Right atrium auricular region (tissue), 2 donors: ENCODE measurements at places on chromosomes 5 and 9. TPM values are rescaled to one million over a fixed set of nuclear protein-coding genes. Genes with fewer than 3 reads are reported as not detected.

GRCh38 chr9:127214421-127215267, 49.9 kb upstream of the GARNL3 start:
- H3K27me3 ChIP-seq: no peaks in the 10 kb centered on the region
- H3K4me1 ChIP-seq: no peaks in the 10 kb centered on the region
- H3K36me3 ChIP-seq: no peaks in the 10 kb centered on the region
- H3K27ac ChIP-seq: no peak overlapping the region

DNA sequence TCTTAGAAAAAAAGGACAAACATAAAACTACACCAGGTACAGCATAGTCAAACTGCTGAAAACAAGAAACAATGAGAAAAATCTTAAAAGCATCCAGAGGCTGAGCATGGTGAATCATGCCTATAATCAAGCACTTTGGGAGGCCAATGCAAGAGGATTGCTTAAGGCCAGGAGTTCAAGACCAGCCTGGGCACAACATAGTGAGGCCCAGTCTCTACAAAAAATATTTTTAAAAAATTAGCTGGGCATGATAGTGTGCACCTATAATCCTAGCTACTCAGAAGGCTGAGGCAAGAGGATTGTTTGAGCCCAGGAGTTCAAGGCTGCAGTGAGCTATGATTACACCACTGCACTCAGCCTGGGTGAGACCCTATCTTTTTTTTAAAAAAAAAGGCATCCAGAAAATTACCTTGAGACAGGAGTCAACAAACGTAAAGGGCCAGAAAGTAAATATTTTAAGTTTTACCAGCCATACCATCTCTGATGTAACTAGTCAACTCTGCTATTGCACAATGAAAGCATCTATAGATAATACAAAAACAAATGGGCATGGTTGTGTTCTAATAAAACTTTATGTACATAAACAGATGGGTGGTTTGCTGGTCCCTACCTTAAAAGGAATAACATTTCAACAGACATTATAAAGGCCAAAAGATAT, 19.8 kb downstream of the AP3B1 start:
- H3K4me3 ChIP-seq: no peak overlapping the region
- H3K27ac ChIP-seq: no peak overlapping the region
- no peaks in the 10 kb centered on the region for H3K36me3 ChIP-seq
- H3K27me3 ChIP-seq: no peaks in the 10 kb centered on the region

Gene ZFP2
- total RNA-seq: 0.43 TPM

GRCh38 chr9:101848485-101848919, 110.1 kb upstream of the GRIN3A start:
- no peaks in the 10 kb centered on the region for H3K36me3 ChIP-seq
- DNase-seq: no peak
- no peaks in the 10 kb centered on the region for H3K27me3 ChIP-seq

- H3K36me3 ChIP-seq: no peaks in the 10 kb centered on the region
- no peaks in the 10 kb centered on the region for H3K4me1 ChIP-seq
- no peak for DNase-seq
- no peak overlapping the region for H3K4me3 ChIP-seq
Measured at GRCh38 chr5:146919304-146919703, 40.7 kb upstream of the PPP2R2B start.

GRCh38 chr5:172798422-172799215, 27.6 kb upstream of the DUSP1 start:
- peak overlapping the region; percentile 68 for H3K27ac ChIP-seq
- peak; percentile 83 for DNase-seq
- peaks cover 31% of the 10 kb centered on the region for H3K4me1 ChIP-seq
- H3K27me3 ChIP-seq: no peaks in the 10 kb centered on the region
- H3K36me3 ChIP-seq: no peaks in the 10 kb centered on the region

DNA sequence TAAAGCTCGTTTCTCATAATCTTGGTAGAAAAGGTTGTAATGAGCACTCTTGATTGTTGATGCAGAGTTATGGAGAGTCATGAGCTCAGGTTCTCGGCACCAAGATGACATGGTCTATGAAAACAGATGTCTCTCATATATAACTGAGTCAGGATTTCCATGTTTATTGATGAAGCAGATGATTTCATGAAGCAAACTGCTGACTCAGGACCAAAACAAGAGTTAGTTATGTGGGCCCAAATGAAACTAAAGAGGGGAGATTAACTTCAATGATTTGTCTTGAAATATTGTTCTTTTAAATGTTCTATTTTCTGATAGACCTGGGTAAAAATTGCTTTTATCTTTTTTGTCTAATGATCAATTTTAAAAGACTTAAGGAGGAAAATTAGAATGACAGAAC, 258.6 kb upstream of the CTNND2 start:
- H3K36me3 ChIP-seq: no peaks in the 10 kb centered on the region
- no peak overlapping the region for H3K27ac ChIP-seq

DNA sequence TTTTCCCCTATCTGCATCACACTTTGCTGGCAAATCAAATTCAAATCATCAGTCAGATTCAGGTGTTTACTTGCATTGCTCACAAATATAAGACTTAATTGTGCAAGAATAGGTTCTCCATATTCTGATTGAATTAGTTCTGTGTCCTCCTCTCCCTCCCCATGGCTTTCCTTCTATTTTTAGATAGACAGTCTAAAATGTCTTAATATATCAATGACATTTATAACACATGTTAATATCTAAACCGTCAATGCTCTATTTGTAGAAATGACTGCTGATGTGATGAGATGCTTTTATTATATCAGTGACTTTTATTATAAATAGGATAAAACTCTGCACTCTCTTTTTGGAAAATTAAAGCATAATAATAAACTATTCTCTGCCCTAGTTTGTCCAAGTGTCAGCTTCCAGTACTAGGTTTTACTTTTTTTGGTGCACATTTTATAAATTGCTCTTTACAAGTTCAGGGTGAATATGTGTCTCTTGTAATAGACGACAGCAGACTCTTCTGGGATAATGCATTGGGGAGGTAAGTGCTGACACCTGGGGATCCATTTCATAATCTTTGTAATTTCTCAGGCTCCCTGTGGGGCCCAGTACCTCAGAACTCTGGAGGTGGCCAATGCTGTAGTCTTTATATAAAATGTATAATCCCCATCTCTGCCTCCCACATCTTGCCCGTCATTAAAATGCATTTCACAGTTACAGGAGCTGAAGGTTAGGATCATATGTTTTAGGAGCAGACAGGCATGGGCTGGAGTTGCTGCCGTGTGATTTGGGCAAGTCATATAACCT, 321.5 kb downstream of the BRINP1 start:
- H3K4me3 ChIP-seq: no peak overlapping the region
- H3K27ac ChIP-seq: peak overlapping the region; percentile 8
- no peaks in the 10 kb centered on the region for H3K36me3 ChIP-seq
- no peaks in the 10 kb centered on the region for H3K27me3 ChIP-seq

DNA sequence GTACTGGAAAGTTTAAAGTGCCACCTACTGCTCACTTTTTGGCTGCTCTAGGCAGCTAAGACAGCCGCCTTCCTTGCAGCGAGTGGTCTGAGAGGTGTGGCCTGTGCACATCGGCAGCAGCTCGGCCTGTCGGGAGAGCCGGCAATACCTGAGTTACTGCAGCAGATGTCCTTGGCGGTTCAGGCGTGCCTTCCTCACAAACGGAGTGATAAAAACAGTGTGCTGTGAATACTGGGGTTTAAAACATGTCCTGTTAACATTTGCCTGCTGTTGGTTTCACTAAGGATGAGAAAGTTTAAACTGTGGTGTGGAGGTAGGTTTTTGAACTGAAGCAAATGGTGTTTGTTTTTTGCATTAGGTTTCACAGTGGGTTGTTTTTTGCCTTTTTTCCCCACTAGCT, 12.9 kb downstream of the TRAF2 start:
- H3K4me1 ChIP-seq: peaks cover 27% of the 10 kb centered on the region
- DNase-seq: no peak
- peaks cover 26% of the 10 kb centered on the region for H3K36me3 ChIP-seq
- H3K27me3 ChIP-seq: no peaks in the 10 kb centered on the region
- H3K4me3 ChIP-seq: no peak overlapping the region
- H3K27ac ChIP-seq: no peak overlapping the region

Gene SERF1B
- total RNA-seq: 36.7 TPM

Gene RHOBTB3
- 89.9 TPM for total RNA-seq

DNA sequence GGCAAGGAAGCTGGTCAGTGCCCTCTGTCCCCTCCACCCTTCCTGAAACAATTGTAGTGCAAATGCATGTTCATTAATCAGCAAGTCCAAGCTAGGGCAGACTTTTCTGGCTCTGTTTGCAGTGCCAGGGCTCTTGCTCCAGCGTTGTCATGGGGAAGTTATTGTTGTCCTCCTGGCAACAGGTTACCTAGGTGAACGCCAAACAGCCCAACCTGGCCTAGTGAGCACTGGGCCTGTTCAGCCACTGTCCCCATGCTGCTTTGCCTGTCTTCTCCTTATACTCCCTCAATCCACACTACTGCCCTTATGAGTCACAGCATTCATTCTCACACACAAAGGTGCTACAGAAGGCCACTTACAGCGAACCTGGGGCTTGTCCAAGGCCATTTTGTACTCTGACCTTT, 34.5 kb upstream of the GLIS3 start:
- H3K27me3 ChIP-seq: no peaks in the 10 kb centered on the region
- H3K4me3 ChIP-seq: no peak overlapping the region
- no peak overlapping the region for H3K27ac ChIP-seq
- no peaks in the 10 kb centered on the region for H3K36me3 ChIP-seq
- H3K4me1 ChIP-seq: no peaks in the 10 kb centered on the region
